ENCODE measurements at places on chromosomes 12 and 14.

- DNase-seq, result peak; percentile 63
- H3K4me3 ChIP-seq, result no peak overlapping the region
- peak overlapping the region; percentile 27 for H3K27ac ChIP-seq
- peaks cover 14% of the 10 kb centered on the region for H3K4me1 ChIP-seq
- H3K36me3 ChIP-seq, result no peaks in the 10 kb centered on the region
Measured at GRCh38 chr12:2299206-2299605, 246.4 kb downstream of the CACNA1C start.

GRCh38 chr12:80708259-80708974 lies 983 bp downstream of the MYF6 start:
- H3K27ac ChIP-seq, result no peak overlapping the region
- no peaks in the 10 kb centered on the region for H3K27me3 ChIP-seq
- H3K4me3 ChIP-seq, result no peak overlapping the region
- no peaks in the 10 kb centered on the region for H3K4me1 ChIP-seq
- H3K36me3 ChIP-seq, result no peaks in the 10 kb centered on the region

GRCh38 chr12:84741692-84742091 lies 170.9 kb downstream of the SLC6A15 start:
- no peaks in the 10 kb centered on the region for H3K4me1 ChIP-seq
- H3K36me3 ChIP-seq, result no peaks in the 10 kb centered on the region
- no peak overlapping the region for H3K4me3 ChIP-seq
- no peaks in the 10 kb centered on the region for H3K27me3 ChIP-seq
- H3K27ac ChIP-seq, result no peak overlapping the region

DNA sequence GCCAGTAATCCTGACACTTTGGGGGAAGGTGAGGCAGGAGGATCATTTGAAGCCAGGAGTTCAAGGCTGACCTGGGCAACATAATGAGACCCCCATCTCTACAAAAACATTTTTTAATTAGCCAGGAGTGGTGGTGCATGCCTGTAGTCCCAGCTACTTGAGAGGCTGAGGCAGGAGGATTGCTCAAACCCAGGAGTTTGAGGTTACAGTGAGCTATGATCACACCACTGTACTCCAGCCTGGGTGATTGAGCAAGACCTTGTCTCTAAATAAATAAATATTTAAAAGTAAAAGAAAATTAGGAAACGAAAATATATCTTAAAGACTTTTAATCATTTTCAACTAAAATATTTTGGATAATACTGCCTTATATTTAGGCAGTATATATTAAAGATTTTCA lies 25.9 kb downstream of the CKB start:
- peaks cover 29% of the 10 kb centered on the region for H3K36me3 ChIP-seq
- no peak overlapping the region for H3K4me3 ChIP-seq
- H3K4me1 ChIP-seq, result peaks cover 7% of the 10 kb centered on the region
- H3K27me3 ChIP-seq, result no peaks in the 10 kb centered on the region
- H3K27ac ChIP-seq, result no peak overlapping the region

DNA sequence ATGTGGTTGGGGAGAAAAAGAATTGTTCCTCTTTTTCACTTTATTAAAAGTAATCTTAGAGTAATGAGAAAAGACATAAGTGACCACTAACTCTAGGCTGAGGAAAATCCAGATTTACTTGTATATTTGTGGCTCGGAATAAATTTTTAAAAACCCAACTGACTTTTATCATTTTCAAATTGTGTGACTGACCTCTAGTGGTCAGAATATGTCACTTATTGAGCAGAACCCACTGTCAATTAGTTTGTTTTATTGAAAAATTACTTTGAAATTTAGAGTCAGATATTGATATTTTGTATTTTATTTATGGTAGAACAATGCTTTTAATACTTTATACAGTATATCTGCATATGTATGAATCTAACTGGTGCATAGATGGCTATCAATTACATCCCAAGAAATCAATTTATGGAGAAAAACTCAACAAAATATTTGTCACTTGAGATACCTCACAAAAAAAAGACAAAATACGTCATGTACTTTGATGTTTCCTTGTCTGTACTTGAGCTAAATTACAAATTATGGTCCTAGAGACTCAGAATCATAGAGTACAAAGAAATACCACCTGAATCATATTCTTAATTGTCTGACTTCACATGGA lies 229.4 kb downstream of the CNTN1 start:
- H3K4me3 ChIP-seq, result no peak overlapping the region
- no peak overlapping the region for H3K27ac ChIP-seq
- H3K4me1 ChIP-seq, result no peaks in the 10 kb centered on the region

DNA sequence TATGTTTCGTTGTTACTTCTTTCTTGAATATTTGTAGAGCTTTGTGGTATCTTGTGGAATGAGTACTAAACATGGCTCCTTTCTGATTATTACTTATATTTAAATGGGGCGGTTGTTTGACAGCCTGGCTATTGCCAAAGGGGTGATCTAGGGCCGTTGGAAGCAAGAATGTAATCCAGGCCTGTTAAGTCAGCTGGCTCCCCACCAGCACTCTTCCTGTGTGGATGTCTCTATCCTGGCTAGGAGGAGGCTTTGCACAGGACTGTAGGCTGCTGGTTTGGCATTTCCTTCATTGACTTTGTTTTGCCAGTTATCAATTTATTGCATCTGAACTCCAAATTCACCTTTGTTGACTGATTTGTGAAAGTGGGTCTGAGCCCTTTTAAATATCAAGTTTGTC lies 5.6 kb downstream of the FAM234B start:
- H3K27ac ChIP-seq, result no peak overlapping the region
- H3K4me1 ChIP-seq, result peaks cover 8% of the 10 kb centered on the region
- H3K27me3 ChIP-seq, result no peaks in the 10 kb centered on the region
- no peak overlapping the region for H3K4me3 ChIP-seq

DNA sequence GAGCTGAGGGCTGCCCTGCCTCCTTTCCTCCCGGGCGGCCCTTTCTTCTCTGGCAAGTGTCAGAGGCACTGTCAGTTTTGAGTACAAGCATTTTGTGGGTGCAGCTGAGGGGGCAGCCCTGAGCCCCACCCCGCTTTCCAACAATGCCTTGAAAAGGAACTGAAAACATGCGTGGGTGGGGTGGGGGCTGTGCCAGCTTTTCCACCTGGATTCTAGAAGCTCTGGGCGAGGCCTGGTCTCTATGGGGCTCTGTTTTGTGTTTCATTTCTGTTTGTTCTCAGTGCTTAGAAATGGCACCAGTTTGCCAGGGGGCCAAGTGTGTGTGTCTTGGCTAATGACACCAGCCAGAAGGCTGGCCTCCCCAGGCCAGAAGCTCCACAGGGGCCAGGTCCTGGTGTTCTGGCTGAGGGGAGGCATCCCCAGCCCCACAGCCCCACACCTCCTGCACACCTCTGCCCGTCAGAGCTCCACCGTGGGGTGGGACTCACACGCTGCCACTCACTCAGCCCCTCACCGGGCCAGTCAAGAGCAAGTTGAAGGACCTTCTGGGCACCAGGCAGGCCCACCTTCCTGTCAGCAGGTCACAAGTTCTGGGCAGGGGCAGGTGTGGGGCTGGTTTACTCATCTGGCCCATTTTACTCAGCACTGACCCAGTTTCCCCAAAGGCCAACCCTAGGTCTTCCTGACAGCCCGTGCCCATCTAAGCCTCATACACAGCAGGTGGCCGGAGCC lies 155.1 kb downstream of the CALM1 start:
- H3K36me3 ChIP-seq, result no peaks in the 10 kb centered on the region
- no peaks in the 10 kb centered on the region for H3K27me3 ChIP-seq
- H3K4me3 ChIP-seq, result no peak overlapping the region
- H3K27ac ChIP-seq, result peak overlapping the region; percentile 80
